ENCODE measurements at places on chromosomes 6 and 20.
A peak's percentile ranks its signal among the peaks of the same experiment; 100 is the strongest.

- DNase-seq: no peak
Measured at GRCh38 chr6:112338166-112338709, 8.9 kb upstream of the RFPL4B start.

DNA sequence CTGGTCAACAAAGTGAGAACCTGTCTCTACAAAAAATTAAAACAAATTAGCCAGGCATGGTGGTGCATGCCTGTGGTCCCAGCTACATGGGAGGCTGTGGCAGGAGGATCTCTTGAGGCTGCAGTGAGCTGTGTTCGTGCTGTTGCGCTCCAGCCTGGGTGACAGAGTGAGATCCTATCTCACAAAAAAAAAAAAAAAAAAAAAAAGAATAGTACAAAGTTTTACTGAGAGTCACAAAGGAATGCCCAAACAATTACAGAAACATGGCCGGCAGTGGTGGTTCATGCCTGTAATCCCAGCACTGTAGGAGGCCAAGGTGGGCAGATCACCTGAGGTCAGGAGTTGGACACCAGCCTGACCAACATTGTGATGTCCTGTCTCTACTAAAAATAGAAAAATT lies 14.8 kb upstream of the DSTN start:
- no peak for DNase-seq

DNA sequence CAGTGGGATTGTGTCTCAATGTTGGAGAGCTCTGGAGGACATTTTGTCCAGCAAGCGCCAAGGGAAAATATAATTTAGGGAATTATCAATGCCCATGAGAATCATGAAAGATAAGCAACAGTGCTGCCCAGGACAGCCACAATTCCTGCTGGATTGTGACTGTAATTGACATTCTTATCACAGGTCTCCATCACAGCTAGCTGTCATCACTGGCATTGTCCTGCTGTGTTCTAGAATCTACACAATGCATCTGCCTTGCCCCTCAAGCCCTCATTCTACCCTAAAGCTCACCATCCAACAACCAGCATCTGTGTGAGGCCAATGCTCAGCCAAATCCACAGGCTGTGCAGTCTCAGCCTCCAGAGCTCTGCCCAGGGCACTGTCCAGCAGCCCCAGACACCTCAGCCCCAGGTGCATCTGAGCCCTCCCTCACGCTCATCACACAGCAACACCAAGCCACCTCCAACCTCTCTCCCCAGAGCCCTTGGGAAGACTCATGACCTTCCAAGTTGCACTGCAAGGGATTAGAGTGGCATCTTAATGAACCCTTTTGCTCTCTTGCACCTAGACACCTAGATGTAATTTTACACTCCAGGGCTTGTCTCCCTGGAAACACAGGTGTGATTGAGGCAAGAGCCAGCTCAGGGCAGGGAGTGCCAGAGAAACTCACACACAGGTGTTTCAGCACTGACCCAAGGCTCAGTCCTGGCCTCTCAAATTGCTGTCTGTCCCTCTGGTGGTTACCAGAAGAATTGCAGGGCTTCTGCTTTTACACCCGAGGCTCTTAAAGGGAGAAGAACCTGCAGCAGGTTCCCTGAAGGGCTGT lies 85.2 kb upstream of the PHACTR3 start:
- peak; percentile 51 for DNase-seq

GRCh38 chr6:137602313-137603197 lies 108.4 kb upstream of the OLIG3 start:
- no peak for DNase-seq

GRCh38 chr20:34891166-34892062 lies 15.0 kb downstream of the ACSS2 start:
- peak; percentile 10 for DNase-seq

DNA sequence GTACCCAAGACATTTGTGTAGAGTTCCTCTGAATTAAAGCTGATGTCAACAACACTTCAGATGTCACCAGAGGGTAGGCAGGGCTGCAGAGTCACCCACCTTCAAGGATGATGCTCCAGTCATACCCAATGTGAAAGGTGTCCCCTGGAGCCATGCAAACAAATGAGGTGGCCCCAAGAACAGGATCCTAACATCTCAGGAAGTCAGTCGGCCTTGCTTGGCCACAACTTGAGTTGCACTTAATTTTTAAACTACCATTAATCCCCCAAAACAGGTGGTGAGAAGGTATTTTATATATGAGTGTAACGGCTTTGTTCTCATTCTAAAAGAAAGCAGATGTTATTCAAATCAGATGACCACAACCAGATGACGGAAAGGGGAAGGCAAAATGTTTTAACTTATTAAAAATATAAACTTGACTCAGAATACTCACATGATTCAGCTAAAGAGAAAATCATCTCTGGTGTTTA lies 21.1 kb upstream of the SERPINB1 start:
- peak; percentile 45 for DNase-seq

All from CD4-positive, alpha-beta T cell treated with Interleukin-17A for 1 hour (primary cell).